ENCODE measurements at places on chromosomes 16 and 17.
A peak's percentile ranks its signal among the peaks of the same experiment; 100 is the strongest.

DNA sequence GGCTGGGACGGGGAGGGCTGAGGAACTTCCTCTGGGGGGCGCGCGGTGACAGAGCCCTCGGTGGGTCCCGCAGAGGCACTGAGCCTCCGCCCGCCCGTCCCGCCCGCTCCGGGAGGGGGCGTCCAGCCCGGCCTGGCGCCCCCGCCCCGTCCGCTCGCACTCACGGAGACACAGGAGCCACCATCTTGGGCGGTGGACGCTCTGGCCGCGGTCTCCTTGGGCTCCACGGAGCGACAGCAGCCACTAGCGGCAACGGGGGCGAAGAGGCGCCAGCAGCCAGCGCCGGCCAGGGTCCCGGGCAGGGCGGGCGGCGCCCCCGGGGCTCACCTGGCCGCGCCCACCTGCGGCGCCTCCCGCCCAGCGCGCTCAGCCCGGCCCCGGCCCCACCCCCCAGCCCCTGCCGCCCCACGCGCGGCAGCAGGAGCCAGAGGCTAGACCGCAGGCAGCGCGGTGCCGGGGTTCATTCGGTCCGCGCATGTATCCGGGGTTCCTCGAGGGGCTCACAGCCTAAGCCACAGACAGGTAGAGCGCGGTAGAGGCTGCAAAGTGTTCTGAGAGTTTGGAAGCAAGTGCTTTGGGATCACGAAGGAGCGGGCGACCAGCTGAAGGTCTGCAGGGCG is at the start of gene C17orf113:
C17orf113 (minus strand) TSS at position 209 of the 620 bp plus-strand sequence. CDS start 7,225 bp downstream, outside the sequence.
- DNase-seq, result peak; percentile 37

- peak; percentile 49 for DNase-seq
These were observed 29.3 kb downstream of the MXRA7 start for GRCh38 chr17:76681222-76682137.

DNA sequence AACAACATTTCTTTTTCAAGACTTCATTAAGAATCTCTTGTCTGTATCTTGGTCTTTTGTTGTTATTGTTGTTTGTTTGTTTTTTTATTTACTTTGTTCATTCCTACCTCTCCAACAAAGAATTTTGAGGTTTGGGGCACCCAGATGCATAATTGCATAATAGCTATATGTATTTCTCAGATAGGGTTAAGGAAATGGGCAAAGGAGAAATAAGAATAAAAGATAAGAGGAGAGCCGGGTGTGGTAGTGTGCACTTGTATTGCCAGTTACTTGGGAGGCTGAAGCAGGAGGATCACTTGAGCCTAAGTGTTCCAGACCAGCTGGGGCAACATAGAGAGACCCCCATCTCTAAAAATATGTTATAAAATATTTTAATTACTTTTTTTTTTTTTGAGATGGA is 30.5 kb downstream of the CDH1 start:
- no peak for DNase-seq

DNA sequence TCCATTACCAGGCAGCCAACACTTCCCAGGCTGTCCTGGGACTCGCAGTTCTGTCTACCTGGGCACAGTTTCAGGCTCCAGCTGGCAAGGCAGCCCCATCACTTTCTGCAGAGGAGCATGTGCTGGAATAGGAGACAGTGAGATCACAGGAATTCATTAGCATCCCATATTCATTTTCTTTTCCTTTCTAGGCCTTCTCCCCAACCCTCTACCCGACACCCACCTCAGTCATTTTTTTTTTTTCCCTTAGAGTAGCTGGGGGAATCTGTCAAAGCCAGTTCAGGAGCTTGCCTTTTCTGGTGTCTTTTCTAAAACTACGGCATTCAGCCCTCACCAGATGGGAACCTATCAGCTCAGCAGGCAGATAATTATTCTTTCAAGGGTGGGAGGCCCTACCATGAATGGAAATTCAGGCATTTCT is 42.4 kb upstream of the FBXO47 start:
- no peak for DNase-seq

GRCh38 chr17:19303367-19303776 is 59.2 kb downstream of the B9D1 start:
- DNase-seq, result no peak

- no peak for DNase-seq
These were observed 1.7 kb upstream of the MMP25 start for GRCh38 chr16:3044708-3045107.

GRCh38 chr16:83227336-83227735 is 580.4 kb upstream of the HSBP1 start:
- no peak for DNase-seq

DNA sequence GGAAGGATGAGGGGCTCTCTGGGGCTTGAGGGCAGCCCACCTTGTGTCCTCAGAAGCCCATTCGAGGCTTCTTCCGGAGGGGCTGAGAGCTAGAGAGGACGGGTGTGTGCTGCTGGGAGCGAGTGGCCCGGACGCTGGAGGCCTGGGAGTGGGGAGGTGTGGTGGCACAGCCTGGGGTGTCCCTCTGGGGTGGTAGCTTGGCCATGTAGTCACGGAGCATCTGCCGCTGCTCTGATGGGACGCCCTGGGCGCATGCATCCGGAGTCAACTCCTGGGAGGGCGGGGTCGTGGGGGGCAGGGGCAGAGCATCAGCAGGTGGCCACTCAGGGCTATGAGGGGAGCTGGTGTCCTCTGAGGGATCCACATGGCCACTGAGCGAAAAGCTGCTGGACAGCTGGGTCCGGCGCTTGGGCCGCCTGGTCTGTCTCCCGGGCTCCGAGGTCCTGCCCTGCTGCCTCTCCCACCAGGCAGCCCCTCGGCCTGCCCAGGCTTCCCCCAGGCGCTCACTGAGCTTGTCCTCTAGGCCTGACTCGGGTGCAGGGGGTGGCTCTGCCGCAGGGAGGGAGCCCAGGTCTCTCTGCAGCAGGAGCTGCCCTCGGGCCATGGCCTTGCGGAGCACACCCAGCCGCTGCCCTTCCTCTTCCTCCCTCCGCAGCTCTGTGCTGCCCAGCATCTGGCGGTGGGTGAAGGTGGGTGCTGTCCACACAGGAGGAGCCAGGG is 7.8 kb downstream of the TAF1C start:
- no peak for DNase-seq

- DNase-seq, result no peak
These were observed 26.4 kb downstream of the ARHGAP44 start for GRCh38 chr17:12815642-12816141.

- no peak for DNase-seq
These were observed 15.5 kb upstream of the TIMP2 start for GRCh38 chr17:78940708-78941107.

GRCh38 chr17:11786711-11787438 is 188.6 kb downstream of the DNAH9 start:
- no peak for DNase-seq

DNA sequence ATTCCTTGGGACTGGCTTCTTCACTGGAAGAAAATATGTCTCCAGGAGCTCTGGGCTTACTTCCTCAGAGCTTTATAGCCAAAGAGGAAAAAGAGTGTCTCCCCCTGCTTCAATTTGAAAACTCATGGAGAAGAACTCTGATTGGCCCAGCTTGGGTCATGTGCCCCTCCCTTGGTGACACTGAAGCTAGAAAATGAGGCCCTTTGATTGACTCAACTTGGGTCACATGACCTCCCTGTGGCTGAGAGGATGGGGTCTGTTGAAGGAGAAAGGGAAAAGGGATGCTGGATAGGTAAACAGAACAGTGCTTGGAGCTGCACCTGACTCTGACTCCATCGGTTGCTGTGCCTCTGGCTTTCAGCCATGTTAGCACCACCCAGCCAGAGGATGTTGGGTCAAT is 70.6 kb upstream of the KSR1 start:
- no peak for DNase-seq

DNA sequence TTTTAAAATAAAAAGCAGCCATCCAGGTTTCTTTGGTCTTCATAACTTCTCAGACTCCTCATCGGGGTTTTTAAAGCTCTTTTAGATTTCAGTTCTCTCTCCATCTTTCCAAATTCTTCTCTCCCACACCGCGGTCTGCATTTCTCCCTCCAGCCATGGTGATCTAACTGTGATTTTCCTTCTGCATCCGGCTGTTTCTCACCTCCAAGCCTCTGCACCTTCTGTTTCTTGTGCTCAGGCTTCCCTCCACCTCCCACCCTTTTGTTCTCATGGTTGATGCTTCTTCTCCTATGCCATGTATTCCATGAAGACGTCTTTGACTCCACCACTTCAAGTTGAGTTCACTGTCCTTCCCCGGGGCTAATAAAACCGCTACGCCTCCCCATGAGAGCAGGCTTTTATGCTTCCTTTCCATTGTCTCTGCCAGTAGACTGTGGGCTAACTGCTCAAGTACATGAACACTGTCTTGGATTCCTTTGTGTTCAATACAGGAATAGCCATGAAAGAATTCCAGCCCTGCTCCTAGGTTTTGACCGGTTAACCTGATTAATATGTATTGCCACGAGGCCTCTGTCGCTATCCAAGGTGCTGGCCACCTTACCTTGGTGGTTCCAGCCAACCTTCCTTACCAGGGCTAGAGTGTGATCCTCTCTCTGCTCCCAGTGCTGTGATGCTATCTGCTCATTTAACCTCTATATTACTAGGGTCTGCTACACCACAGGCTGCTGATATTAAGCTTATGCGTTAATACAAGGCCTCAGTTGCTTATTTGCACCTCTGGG is 625.1 kb downstream of the HS3ST4 start:
- DNase-seq, result no peak

DNA sequence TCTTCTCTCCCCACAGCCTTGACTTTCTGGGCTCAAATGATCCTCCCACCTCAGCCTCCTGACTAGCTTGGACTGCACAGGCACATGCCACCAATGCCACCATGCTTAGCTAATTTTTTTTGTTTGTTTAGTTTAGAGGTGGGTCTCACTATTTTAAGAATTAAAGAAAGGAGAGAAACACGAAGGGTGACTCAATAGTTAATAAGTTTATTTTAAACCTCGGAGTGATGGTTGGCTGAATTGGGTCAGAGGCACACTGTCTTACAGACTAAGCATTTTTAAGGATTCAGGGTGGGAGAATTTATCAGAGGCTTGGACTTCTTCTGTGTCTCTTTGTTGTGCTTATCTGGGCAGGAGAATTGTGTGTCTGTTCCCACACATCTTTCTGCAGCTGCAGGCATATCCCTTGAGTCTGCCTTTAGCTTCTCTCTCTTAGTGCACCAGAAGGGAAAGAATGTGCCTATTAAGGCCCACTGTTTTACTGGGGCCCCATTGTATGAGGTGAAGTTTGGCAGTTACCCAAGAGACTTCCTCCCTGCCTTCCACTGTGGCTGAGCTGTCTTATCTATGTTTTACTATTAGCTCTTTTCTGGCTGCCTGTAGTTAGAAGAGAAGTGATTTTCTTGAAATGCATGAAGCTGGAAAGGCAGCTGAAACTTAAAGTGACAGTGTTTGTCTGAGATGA is 2172.0 kb downstream of the TP53TG3F start:
- no peak for DNase-seq

DNA sequence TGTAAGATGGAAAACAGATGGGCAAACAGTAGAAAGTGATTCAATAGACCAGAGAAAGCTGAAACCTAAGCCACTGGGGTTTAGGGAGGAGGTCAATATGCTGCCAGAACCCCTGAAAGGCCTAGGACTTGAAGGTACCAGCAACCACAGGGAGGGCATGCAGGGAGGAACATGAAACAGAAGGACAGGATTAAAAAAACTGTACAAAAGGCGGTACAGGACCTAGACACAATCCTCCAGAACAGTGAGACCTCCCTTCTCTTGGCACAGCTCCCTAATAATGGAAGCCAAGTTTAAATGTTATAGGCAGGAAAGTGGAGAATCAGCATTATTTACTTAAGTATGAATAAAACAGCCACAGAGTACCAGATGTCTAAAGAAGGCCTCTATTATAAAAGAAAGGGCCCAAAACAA is 105.5 kb downstream of the SPAG9 start:
- peak; percentile 54 for DNase-seq

DNA sequence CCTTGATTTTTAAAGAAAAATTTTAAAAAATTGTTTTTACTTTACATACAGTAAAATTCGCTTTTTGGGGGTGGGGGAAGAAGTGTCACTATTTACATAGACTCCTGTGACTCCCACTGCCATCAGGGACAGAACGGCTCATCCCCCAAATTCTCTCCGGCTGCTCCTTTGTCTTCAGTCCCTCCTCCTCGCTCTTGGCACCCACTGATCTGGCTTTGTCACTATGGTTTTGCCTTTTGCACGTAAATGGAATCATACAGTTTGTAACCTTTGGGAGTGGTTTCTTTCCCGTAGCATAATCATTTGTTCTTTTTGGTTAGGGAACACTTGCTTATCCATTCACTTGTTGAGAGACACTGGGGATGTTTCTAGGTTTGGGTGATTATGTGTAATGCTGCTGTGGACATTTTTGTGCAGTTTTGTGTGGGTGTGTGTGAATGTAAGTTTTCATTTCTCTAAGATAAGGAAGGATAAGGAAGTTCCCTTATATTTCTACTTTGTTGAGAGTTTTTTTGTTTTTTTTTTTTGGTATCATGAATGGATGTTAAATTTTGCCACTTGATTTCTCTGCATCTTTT is 27.4 kb downstream of the RAB11FIP4 start:
- DNase-seq, result no peak

DNA sequence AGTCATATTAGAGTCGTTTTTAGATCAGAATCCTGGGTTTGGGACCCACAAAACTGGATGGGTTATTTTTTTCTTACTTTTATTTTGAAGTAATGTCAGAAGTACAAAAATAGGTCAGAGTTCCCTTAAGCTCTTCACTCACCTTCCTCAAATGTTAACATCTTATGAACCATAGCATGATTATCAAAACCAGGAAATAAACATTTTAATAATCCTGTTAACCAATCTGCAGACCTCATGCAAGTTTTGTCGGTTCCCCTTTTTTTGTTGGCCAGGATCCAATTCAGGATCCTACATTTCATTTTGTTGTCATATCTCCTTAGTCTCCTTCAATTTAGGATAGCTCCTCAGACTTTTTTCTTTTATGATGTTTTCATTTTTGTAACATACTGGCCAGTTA is 162.0 kb downstream of the CHD9 start:
- DNase-seq, result no peak

GRCh38 chr16:52569701-52570100 is 22.8 kb upstream of the TOX3 start:
- no peak for DNase-seq

DNA sequence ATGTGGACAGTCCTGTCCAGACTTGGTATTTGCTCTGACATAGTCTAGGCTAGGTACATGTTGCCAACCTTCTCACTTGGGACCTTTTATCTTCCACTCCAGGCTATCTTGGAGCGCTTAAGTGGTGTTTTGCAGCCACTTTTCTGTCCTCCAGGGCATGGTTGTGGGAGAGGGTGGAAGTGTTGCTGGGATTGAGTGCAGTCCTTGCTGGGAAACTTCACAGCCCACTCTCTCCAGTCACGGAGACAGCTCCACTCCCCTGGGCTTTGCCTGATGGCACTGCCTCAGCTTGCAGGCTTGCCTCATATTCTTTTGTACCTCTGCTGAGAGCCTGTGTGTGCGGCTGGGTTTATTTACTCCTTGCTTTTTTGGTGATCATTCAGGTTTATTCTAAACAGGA is 17.4 kb downstream of the RPA1 start:
- no peak for DNase-seq
